NB4 (cell line): ENCODE measurements at places on chromosomes 12 and 14.

- DNase-seq = no peak
Observed at GRCh38 chr14:68270342-68270741, 450.8 kb downstream of the RAD51B start.

GRCh38 chr14:67440513-67440912 lies 28.5 kb upstream of the PLEK2 start:
- no peak for DNase-seq

DNA sequence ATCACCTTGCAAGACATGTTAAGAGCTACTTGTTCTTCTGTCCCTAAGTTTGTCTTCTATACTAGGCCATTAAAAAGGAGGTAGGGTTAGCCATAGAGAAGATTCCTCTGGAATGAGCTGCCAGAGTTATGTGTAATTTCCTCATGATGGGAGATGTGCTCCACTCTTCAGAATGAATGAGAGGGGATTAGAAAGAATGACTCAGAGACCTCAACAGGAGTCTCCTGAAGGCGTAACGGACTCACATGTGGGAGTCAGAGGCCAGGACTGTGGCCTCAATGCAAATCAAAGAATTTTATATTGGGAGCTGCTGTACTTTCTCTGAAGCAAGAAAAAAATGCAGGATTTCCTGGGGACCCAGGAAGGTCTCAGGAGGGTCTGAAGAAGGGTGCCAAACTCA lies 87.8 kb upstream of the ATXN7L3B start:
- peak; percentile 5 for DNase-seq

DNA sequence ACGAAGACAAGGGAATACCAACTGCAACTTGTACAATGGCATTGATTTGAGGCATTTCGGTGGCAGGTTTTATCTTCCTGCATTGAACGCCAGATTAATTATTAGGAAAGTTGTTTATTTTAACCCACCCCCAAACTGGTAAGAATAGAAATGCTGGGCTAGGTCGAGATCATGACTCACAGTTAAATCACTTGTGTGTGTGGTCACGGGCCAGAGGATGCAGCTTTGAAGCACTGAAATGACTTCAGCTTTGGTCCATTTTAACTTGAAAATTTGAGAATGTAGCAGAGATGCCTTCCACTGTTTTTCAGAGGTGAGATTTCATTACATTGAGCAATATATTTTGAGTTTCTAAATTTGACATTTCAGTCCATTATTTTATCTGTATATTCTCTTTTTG lies 23.6 kb upstream of the KCNH3 start:
- DNase-seq = peak; percentile 20
